ENCODE measurements at places on chromosomes 2 and 18. TPM values are rescaled to one million over a fixed set of nuclear protein-coding genes. Genes with fewer than 3 reads are reported as not detected.
A peak's percentile ranks its signal among the peaks of the same experiment; 100 is the strongest.

DNA sequence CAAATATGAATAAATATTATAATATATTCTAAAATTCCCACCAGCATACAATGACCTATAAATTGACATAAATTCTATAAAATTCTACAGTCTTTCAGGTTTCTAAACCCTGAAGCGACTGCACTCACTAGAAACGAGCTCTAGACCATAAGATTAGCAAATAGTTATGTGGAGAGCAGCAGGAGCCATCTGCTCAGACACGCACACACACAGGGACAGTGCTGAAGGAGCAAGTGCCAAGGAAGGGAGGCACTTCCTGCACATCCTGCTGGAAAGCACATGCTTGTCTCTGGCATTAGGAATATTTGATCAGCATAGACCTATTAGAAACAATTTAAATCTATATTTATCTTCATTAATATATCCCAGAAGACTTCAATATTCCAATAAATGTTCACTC is 713.9 kb upstream of the CDH2 start:
- H3K27me3 ChIP-seq: no peaks in the 10 kb centered on the region
- H3K4me3 ChIP-seq: no peak overlapping the region

Gene UGT1A8
- total RNA-seq: not detected

- no peaks in the 10 kb centered on the region for H3K4me1 ChIP-seq
- H3K27me3 ChIP-seq: no peaks in the 10 kb centered on the region
- no peaks in the 10 kb centered on the region for H3K36me3 ChIP-seq
- H3K27ac ChIP-seq: no peak overlapping the region
- no peak overlapping the region for H3K4me3 ChIP-seq
These were observed 662.6 kb upstream of the FAM98A start for GRCh38 chr2:34261701-34262100.

Gene ELOA2
- total RNA-seq: not detected

GRCh38 chr2:70030724-70031420 is 56.4 kb upstream of the PCBP1 start:
- H3K27me3 ChIP-seq: no peaks in the 10 kb centered on the region
- no peaks in the 10 kb centered on the region for H3K4me1 ChIP-seq
- H3K36me3 ChIP-seq: peaks cover 6% of the 10 kb centered on the region
- no peak overlapping the region for H3K4me3 ChIP-seq
- H3K27ac ChIP-seq: no peak overlapping the region

GRCh38 chr18:28716338-28716737 is 539.4 kb upstream of the CDH2 start:
- no peak for DNase-seq
- no peak overlapping the region for H3K27ac ChIP-seq
- H3K27me3 ChIP-seq: no peaks in the 10 kb centered on the region
- H3K36me3 ChIP-seq: no peaks in the 10 kb centered on the region

GRCh38 chr2:234142530-234142929 is 92.0 kb downstream of the SPP2 start:
- H3K4me1 ChIP-seq: peaks cover 11% of the 10 kb centered on the region
- H3K27ac ChIP-seq: peak overlapping the region; percentile 57
- H3K36me3 ChIP-seq: no peaks in the 10 kb centered on the region
- H3K4me3 ChIP-seq: no peak overlapping the region
- no peak for DNase-seq

Gene GREB1L
- total RNA-seq: 9.4 TPM

Gene IL1F10
- not detected for total RNA-seq

GRCh38 chr2:146385031-146385430 is 1459.8 kb upstream of the ACVR2A start:
- H3K36me3 ChIP-seq: no peaks in the 10 kb centered on the region
- H3K4me1 ChIP-seq: no peaks in the 10 kb centered on the region
- DNase-seq: no peak
- no peak overlapping the region for H3K27ac ChIP-seq

DNA sequence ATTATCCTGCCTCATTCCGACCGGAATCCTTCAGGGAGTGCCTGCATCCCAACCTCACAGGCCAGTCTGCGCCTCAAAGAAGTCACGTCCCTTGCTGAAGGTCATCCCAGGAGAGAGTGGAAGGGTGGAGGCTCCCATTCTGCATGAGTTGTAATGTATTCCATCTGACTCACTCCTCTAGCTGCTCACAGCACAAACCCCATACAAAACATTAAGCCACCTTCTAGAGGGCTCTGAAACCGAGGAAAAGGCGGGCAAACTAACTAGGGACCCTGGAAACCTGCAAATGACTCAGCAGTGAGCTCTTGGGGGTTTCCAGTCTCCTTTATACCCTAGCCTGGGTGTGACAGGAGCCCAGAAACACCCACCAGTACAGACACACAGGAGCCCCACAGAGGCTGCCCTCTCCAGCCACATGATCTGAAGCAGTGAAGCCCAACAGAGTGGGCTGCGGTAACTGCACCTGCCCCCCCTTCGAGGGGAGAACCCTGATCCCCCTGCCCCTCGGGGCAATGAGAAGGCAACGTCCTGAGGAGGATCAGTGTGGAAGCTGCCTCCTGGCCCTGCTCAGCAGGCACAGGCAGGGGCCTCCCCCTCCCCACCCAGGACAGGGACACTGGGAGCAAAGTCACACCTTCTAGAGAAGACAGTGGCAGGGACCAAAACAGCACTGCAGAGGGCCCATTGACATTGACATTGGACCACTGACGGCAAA is 69.3 kb upstream of the SNTG2 start:
- no peak for DNase-seq
- no peak overlapping the region for H3K4me3 ChIP-seq
- no peak overlapping the region for H3K27ac ChIP-seq
- no peaks in the 10 kb centered on the region for H3K4me1 ChIP-seq

GRCh38 chr2:230052299-230052698 is 16.4 kb downstream of the SLC16A14 start:
- no peak overlapping the region for H3K4me3 ChIP-seq
- no peak for DNase-seq
- H3K4me1 ChIP-seq: peaks cover 11% of the 10 kb centered on the region
- H3K27me3 ChIP-seq: no peaks in the 10 kb centered on the region
- peak overlapping the region; percentile 33 for H3K27ac ChIP-seq
- H3K36me3 ChIP-seq: no peaks in the 10 kb centered on the region

Gene MBD5
- total RNA-seq: 33.9 TPM

DNA sequence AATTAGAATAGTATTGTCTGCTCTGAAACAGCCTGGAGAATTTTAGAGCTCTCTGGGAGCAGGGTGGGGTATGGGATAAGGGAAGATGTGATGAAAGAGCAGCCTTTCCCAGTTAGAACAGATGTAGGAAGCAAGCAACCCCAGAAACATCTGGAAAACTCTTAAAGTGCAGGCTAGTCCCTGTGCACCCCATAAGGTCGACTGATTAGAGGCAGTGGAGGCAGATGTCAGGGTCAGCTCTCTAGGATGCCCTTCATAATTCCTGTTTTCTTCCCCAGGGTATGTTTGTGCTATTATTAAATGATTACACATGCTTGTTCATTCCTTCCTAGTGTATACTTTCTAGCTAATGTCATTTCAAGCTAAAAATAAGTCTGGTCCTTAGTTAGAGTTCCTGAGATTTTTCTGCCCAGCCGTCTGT is 41.7 kb downstream of the PTPRM start:
- H3K27me3 ChIP-seq: no peaks in the 10 kb centered on the region
- no peak overlapping the region for H3K27ac ChIP-seq
- peaks cover 32% of the 10 kb centered on the region for H3K4me1 ChIP-seq
- DNase-seq: no peak
